ENCODE measurements at places on chromosomes 2 and 18. TPM values are rescaled to one million over a fixed set of nuclear protein-coding genes. Genes with fewer than 3 reads are reported as not detected.

DNA sequence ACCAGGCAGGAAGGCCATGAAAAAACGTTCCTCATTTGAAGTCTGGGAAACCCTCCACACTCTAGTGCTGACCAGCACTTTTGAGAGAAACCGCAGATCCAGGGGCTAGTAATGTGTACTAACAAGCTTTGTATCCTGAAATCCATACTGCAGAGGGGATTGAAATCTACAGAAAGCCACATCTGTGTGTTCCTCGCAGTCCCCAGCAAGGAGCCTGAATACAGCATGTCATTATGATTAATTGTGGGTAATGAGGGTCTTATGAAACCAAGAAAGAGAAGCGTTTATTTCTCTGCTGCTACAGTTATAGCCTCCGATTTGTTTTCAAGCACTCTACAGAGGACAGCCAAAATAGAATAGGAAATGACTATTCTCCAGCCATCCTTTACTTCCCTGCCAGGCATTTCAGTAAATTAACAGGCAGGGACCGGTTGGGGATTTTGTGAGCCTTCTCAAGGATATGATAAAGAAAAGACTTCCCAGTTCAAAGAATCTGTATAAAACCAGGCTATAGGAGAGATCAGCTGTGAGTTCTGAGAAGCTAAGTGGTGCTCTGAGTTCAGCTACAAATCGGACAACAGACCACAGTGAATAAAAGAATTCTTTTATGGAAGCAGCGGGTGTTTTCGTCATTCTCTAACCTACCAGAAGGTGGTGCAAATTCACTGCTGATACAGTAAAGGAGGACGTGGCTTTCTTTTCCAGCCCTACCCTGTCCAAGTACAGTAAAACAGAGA, 133.4 kb downstream of the INSIG2 start:
- no peak for DNase-seq

DNA sequence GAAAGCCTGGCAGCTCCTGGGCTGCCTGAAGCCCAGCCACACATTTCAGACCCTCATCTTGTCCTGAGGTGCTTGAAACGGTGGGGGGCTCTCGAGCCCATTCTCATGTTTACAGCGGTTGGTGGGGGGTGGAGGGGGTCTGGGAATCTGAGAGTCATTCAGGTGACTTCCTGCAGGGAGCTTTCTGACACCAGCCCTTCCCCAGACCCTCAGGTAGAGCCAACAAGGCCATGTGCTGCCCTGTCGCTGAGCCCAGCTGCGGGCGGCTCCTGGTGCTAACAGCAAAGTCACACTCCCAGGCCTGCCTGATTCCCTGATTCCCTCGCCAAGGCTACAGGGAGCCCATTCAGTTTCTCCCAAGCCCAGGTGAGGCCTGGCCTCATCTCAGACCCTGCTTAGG, 324.9 kb upstream of the MEX3C start:
- DNase-seq = no peak

Gene FMNL2
- 57.6 TPM for total RNA-seq

DNA sequence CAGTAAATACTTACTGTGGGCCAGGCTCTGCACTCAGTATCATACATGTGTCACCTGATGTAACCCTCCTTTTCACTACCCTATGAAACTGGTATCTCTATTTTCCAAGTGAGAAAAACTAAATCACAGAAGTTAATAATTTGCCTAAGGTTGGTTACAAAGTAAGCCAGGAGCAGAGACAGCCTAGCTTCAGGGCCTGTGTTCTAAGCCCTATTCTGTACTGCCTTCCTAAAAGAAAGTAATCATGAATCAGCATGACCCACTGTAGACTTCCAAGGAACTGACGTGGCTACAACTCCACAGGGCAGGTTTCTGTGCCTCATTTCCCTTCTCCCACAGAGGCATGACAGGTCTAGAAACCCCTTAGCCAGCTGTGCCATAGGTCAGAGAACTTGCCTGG, 14.3 kb downstream of the ZNF142 start:
- no peak for DNase-seq

DNA sequence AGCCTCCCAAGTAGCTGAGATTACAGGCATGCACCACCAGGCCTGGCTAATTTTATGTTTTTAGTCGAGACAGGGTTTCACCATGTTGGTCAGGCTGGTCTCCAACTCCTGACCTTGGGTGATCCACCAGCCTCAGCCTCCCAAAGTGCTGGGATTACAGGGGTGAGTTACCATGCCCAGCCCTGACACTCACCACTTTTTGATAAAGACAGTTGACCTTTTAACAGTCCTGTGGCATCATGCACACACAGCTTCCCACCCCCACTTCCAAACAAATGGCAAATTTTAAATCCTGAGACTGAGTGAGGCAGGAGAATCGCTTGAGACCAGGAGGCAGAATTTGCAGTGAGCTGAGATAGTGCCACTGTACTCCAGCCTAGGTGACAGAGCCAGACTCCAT, 6.2 kb upstream of the DNAJB2 start:
- no peak for DNase-seq

GRCh38 chr2:211103989-211104388, 547.6 kb downstream of the CPS1 start:
- no peak for DNase-seq

GRCh38 chr18:47345291-47345690, 93.8 kb upstream of the SKOR2 start:
- no peak for DNase-seq

Gene CRYGD
- not detected for total RNA-seq

Gene ZNF396
- 1.7 TPM for total RNA-seq

- DNase-seq = no peak
Observed at GRCh38 chr2:205401511-205401910, 280.8 kb upstream of the NRP2 start.

Gene DLX1
- total RNA-seq = 0.19 TPM

DNA sequence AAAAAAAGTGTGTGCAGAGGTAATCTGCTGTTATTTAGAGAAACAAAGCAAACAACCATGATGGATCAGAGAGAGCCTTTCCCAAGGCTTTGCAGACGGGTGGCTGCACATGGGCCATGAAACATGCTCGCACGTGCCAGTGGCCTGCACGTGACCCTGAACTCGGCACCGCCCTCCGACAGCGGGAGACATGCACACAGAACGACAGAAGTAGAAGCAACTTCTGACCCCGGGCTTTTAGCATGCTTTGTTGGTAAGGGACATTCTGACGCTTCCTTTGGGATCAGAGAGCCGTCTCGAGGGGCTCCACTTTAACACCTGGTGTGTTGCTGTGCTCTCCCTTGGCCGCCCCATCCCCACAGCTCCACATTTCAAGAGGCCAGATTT, 112.5 kb downstream of the KCNF1 start:
- no peak for DNase-seq

DNA sequence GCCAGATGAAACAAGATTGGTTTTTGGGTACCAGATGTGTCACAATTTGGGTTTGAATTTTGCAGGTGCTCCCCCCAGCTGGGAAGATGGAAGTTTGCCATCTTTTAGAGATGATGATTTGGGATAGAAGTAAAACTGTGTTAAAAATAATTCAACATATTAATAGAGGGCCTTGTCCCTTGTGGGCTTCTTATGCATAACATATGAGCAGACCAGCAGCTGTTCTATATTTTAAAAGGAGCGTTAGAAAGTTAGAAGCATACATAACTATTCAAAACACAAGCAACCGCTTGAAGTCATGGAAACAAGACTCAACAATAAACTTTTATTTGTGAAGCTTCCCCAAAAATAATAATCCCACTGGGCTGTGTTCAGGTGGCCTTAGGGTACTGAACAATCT, 62.8 kb downstream of the EFEMP1 start:
- DNase-seq = no peak

DNA sequence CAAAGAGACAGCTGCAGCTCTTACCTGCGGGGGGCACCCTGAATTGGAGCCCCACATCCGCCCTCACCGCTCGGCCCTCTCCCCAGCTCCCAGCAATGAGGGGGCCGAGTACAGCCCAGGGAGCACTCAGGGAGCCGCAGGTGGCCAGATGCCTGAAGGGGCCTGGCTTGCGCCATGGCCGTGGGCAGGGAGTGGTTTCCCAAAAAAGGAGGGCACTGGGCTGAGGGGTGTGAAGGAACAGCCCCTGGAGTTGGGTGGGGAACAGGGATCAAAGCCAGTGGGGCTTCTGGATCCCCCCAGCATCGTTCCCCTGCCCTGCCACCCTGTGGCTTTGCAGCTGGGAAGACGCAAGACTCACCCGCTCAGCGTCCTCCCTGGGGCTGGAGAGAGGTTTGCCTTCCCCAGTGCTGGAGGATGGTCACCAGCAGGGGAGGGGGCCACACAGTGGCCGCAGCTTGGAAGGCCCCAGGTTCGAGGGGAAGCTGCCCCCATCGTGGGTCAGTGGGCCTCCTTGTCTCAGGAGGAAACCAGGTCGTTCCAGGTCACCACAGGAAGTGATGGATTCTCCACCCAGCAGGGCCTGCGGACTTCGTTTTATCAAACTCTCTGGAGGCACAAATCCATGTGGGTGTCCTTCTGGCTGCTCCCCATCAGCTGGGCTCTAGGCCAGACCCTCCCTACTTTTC, 68.2 kb upstream of the HPCAL1 start:
- DNase-seq = no peak

Gene IMMT
- 85.2 TPM for total RNA-seq

DNA sequence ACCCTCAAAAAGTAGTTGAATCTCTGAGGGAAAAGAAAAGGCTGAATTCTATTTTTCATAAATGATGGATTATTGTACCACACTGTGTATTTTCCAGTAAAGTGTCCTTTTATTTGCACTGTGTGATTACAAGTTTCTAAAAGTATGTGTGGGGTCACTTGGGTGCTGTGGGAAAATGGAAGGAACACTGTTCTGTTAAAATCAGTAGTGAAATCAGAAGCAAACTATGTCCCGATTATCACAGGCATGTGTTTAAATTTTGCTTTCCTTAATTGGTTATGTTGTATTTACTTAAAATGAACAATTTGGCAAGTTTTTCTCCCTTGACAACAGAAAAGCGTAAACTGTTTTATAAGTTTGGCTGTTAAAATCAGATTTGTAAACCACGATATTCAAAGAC, 353.1 kb downstream of the ARHGAP15 start:
- no peak for DNase-seq

DNA sequence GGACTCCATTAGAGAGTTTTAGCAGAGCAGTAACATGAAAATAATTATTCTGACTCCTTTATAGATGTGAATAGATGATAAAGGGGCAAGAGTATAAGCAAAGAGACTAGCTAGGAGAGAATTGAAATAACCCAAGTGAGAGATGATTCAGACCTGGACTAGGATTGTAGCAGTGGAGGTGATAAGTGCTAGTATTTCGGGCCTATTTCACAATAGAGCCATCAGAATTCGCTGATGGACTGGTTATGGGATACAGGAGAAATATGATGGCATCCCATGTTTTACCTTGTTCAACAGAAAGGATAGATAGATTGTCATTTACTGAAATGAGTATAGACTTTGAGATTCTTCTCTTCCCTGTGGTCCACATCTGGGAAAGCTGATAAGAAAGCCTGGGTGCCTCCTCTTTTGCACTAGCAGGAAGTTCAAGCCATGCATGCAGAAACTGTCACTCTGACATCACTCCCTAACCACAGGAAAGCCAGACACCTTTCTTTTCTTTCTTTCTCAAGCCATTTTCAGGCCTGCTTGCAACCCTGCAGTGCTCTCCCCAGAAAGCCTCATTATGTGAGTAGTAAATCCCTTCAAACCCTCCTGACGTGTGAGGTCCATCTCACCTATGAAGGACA, 25.3 kb downstream of the DYNAP start:
- no peak for DNase-seq

Gene STK39
- total RNA-seq = 40.5 TPM

All from mesenteric fat pad (tissue), 1 donor.